ENCODE measurements at places on chromosomes 3 and 15.

GRCh38 chr3:62708638-62709373 is 166.4 kb downstream of the CADPS start:
- no peak for DNase-seq

DNA sequence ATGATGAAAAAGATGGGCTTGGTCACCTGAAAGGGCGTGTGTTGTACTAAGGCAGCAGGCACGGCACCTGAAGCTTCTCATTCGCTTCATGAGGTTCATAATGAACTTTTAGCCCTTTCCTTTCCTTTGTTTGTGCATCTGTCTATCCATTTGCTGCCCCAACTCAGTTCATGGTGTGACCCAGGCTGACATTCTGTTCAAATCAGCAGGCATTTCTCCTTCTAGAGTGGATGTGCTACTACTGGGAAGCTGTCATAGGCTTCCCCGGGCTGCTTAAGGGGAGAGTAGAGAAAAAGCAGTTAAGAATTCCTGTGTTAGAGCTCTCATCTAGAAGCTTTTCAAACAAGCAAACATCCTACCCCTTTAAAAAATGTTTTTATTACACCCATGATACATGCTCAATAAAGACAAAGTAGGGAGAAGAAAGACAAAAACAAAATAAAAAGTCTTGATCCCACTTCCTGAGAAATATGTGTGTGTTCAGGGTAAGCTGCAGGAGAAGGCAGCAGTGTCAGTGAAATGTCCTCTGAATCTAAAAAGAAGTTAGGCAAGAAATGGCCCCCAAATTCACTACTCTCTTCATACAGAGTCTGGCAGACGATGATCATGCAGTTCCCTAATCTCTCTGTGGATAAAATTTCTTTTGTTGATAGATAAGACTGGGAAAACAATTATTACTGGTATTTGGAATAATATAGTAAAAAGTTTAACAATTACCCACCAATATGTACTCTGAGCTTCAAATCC is 136.9 kb upstream of the PFN2 start:
- no peak for DNase-seq

DNA sequence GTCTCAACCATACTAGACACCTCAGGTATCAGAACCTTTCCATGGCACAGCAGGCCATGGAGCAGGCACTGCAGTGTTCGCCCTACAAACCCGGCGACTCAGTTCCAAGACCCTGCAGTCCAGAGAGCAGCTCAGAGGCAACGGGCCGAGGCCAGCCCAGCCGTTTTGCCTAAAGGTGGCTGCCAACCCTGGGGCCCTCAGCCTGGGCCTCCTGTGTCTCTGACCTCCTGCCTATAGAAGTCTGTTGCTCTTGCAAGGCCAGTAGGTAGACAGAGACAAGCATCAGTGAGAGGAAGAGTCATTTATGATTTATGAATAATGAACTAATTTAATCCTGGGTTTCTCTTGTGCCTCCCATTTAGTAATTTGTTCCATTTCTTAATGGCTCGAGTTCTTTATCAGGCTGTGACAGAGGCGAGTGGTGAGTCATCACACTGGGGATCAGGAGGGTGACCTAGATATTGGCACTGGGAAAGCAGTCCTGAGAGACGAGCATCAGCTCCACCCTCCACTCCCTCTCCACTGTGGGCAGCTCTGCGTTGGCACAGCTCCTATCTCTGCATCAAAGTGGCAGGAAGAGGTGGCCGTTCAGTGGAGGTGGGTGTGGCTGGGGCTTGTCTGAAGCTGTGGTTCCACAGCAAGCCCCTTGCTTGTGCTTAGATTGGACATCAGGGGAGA is 79.8 kb downstream of the ABHD5 start:
- DNase-seq, result no peak

DNA sequence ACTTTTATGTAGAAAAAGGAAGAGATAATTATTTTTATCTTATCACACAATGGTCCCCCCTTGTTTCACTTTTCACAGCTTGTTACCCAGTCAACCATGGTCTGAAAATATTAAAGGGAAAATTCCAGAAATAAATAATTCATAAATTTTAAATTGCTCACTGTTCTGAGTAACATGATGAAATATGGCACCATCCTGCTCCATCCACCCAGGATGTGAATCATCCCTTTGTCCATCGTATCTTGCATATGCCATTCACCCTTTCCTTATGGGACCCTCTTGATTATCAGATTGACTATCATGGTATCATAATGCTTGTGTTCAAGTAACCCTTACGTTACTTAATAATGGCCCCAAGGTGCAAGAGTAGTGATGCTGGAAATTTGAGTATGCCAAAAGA is 43.7 kb downstream of the ANKRD28 start:
- no peak for DNase-seq

DNA sequence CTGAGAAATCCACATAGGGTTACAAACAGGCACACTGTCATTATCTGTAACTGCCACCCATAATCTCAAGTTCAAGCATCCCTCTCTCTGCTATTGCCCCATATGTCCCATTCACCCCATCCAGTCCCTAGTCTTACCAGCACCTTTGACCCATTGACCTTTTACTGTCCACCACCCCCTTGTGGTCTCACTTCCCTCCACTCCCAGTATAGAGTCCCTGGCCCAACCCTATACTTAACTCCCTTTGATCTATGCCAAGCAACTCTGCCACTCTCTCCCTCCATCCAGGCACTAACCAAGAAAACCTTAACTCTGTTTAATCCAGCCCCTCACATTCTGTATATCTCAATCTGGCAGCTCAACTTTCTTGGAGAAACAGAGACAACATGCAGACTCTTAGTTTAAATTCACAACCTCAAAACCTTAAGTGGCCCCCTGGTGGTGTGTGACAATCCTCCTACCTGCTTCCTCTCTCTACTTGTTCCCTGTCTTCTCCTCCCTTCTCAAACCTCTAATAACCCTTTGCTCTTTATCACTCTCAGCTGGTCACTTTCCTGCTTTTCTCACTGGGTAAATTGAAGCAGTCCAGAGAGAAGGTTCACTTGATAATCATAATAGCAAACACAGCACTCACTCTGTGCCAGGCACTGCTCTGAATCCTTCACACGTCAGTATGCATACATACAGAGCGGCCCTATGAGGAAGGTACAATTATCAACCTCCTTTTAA is 162.7 kb downstream of the STT3B start:
- no peak for DNase-seq

DNA sequence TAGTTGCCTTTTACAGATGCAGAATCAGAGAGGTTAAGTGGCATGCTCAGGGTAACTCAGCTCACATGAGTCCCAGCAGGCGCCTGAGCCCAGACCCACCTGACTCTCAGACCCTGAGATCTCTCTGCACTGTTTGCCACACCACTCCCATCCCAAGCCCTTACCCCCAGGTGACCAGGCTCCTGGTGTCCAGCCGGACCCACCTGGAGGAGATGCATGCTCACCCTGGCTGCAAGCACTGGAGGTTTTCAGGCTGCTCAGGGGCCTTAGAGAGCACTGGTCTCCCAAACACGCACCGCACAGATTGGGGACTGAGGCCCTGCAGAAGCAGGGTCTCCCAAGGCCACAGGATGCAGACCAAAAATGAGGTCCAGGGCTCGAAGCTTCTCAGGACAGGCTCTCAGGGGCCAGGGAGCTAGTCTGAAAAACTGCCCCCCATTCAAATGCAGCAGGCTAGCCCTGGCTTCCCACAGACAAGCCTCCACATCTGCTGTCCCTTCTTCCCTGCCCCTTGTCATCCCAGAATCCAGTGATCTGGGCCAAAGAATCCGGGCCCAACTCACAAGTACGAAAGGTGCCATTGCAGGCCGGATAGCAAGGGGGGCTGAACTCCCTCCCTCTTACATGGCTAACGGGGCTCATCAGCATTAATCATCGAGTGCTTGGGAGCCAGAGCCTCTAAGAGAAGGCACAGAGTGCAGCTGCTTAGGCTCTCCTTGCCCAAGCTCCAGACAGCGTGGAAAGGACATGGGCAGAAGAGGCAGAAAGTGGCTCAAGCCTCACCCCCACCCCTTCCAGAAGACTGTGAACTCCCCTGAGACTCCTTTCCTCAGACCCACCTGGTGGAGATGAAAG is 90.2 kb upstream of the PRR20G start:
- no peak for DNase-seq

GRCh38 chr3:43759938-43760337 is 69.2 kb downstream of the ABHD5 start:
- DNase-seq, result no peak

- DNase-seq, result no peak
Measured at GRCh38 chr3:141853081-141853601, 23.3 kb upstream of the ATP1B3 start.

- peak; percentile 24 for DNase-seq
Measured at GRCh38 chr3:119292666-119293065, 1.5 kb upstream of the ARHGAP31 start.

- no peak for DNase-seq
Measured at GRCh38 chr3:157412323-157412855, 24.3 kb upstream of the PTX3 start.

GRCh38 chr3:136105044-136105443 is 91.1 kb downstream of the MSL2 start:
- no peak for DNase-seq

- no peak for DNase-seq
Measured at GRCh38 chr3:130838898-130839600, 54.8 kb upstream of the ATP2C1 start.

DNA sequence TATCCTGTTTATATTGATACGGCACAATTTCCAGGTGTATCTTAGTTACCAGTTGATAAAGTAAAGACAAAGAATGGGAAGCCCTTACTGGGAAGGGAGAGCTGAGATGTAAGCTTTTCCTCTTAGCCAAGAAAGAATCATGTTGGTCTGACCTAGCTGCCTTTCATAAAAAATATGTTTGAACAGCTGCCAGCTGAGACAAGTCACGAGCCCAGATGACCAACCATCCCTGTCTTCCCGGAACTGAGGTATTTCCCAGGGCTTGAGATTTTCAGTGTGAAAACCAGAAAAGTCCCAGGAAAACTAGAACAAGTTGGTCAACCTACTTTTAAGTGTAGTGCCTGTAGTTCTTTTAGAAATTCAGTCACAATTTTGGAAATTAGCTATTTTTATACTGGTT is 3.6 kb upstream of the MYH15 start:
- DNase-seq, result no peak

DNA sequence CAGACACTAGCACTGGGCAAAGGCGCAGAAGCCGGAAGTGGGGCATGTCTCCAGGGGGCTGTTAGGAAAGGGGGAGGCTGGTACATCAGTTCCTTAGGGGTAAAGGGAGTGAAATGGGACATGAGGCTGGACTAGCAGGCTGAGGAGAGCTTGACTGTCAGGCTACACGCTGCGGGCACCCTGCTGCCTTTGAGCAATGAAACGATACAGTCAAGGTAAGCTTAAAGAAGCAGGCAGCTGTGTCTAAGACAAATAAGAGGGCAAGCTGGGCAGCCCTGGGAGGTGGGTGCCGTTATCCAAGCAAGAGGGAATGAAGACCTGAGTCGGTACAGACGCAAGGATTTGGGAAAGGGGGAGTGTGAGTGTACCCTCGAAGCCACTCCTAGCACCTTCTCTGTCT is 51.0 kb upstream of the DCLK3 start:
- DNase-seq, result no peak

GRCh38 chr3:62117903-62118548 is 255.3 kb downstream of the FEZF2 start:
- DNase-seq, result no peak

GRCh38 chr15:88073391-88073691 is 183.2 kb downstream of the NTRK3 start:
- DNase-seq, result no peak

- no peak for DNase-seq
Measured at GRCh38 chr3:131470377-131470776, 32.4 kb downstream of the MRPL3 start.

- DNase-seq, result no peak
Measured at GRCh38 chr15:67107014-67107812, 41.8 kb downstream of the SMAD3 start.

- DNase-seq, result no peak
Measured at GRCh38 chr3:104892044-104892443, 474.7 kb upstream of the ALCAM start.

- no peak for DNase-seq
Measured at GRCh38 chr3:47432673-47433072, 43.1 kb downstream of the SCAP start.

DNA sequence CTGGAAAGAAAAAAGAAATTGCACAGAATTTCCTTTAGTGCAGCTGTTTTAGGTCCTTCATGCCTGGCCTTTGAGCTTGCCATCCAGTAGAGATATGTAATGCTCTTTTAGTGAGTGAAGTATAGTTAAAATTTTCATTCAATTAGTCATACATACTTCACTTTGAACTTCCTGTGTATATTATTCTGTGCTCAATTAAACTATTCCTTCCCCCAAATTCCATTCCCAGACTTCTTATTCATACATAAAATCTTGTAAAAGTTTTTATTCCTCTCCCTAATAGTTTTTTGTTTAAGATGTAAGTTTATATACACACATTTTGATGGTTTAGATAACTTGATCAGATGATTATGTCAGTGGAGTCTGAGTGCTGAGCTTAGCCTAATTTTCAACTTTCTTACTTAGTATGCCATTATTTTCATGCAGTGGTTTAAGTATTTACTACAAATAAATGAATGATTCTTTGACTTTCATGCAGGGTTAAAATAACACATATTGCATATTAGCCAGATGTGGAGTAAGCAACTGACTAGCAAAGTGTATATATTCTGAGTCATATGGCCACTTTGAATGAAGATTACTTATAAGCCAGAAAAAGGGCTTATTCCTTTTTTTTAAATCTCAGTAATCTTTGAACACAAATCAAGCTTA is 42.5 kb upstream of the ABHD10 start:
- DNase-seq, result no peak

GRCh38 chr3:68985146-68985790 is 28.2 kb downstream of the EOGT start:
- DNase-seq, result peak; percentile 7

GRCh38 chr15:86620641-86621349 is 541.1 kb downstream of the AGBL1 start:
- no peak for DNase-seq

DNA sequence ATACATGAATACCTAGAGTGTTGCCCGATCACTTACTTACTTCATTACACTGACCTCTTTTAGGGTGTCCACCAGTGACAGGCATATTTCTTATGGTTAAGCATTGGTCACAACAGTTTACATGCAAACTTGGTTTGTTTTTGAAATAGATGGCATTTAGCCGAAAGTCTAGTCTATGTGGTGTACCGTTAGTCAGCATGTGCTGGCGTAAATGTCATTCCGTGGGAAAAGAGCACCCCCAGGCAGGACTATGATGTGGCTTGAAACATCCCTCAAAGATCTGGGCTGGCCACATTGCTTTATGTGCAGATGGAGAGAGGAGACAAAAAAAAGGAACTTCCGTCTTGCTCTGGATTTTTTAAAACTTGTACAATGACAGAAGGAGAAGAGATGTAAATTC is 357.0 kb upstream of the ICE2 start:
- DNase-seq, result no peak

DNA sequence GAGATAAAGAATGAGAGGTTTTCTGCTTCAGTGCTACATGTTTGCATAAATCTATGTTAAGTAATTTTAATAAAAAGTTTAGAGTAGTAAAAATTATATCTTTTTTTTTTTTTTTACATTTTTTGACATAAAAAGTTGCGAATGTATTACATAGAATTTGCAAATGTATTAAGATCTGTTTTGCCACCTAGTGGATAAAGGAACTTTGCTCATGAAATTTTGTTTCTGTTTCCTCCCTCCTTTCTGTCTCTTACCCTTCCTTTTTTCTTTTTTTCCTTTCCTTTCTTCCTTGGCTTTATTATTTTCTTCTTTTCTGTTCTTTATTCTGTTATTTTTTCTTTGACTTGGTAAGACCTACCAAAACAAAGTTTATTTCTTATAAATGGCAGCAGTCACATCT is 58.5 kb upstream of the UTS2B start:
- no peak for DNase-seq

All from esophagus muscularis mucosa (tissue), 4 donors.